Gastrocnemius medialis (tissue), 4 donors: ENCODE measurements at places on chromosomes 3 and 15.

DNA sequence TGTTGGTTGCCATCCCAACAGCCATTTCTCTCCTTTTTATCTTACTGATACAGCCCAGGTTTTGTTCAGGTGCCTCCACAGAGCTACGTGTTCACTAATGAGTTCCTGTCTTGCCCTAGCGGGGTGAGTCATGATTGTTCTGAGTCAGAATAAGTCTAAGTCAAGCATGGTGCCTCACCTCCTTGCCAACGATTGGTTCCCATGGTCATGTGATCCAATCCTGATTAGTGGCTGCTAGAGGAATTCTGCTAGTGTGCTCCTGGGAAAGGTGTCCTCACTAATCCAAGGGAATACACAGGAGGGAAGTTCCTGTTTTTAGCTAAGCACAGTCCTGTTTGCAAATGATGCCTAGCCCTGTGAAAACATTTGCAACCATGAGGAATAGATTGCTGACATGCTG, 99.8 kb downstream of the NSUN3 start:
- no peak for DNase-seq

GRCh38 chr3:60835796-60836195, 415.5 kb downstream of the FHIT start:
- no peak for DNase-seq

GRCh38 chr3:71076361-71077002, 507.0 kb downstream of the FOXP1 start:
- no peak for DNase-seq

DNA sequence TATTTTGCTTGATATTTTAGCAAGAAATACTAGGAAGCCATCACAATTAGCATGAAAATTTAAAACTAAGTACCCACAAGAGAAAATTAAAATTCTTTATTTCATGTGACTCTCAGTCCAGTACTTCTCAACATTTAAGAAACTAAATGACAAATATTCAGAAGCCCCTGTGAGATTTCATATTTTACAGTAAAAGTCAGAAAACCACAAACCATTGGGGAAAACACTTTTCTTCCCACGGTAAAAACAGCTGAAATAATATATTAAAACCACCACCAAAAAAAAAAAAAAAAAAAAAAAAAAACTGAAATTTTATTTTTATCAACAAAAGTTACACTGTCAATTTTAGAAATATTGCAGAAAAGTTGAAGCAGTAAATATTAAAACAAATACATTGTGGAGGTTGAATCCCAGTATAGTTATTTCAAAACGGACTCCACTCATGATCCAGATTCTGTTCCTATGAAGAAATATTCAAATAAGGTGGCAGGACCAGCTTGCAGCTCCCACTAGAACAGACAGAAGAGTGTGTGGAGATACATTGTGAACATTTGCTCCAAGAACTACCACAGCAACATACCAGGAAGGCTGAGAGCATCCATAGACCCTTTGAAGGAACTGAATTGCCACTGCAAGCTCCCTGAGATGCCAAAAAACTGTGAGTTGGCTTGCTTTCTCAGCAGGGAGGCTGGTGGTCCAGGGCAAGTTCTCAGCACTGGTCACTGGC, 308.2 kb downstream of the CTNNB1 start:
- no peak for DNase-seq
